ENCODE measurements at places on chromosomes 7 and 10. TPM values are rescaled to one million over a fixed set of nuclear protein-coding genes. Genes with fewer than 3 reads are reported as not detected.

GRCh38 chr10:71094712-71095390 is 117.5 kb upstream of the UNC5B start:
- no peak for DNase-seq

The CRYGN gene
- not detected for total RNA-seq

- no peak for DNase-seq
These were observed 32.9 kb upstream of the SLF2 start for GRCh38 chr10:100879741-100880360.

DNA sequence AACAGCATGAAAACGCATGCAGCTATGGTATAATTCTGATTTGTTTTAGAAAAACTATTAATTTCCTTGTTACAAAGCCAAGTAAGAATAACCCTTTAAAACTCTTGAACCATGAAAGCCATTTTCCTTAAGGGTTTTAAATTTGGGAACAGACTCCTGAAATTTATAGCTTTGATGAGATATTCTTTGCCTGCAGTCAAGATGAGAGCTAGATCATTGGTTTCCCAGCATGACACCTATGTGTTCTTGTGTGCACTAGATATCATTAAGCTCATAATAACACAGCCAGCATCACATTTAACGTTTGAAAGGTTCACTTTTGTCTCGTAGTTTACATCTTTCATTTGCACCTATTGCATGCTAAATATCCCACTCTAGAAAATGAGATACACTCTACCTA is 202.2 kb downstream of the PHF14 start:
- DNase-seq = no peak

The LOXL4 gene
- total RNA-seq = 3.0 TPM

DNA sequence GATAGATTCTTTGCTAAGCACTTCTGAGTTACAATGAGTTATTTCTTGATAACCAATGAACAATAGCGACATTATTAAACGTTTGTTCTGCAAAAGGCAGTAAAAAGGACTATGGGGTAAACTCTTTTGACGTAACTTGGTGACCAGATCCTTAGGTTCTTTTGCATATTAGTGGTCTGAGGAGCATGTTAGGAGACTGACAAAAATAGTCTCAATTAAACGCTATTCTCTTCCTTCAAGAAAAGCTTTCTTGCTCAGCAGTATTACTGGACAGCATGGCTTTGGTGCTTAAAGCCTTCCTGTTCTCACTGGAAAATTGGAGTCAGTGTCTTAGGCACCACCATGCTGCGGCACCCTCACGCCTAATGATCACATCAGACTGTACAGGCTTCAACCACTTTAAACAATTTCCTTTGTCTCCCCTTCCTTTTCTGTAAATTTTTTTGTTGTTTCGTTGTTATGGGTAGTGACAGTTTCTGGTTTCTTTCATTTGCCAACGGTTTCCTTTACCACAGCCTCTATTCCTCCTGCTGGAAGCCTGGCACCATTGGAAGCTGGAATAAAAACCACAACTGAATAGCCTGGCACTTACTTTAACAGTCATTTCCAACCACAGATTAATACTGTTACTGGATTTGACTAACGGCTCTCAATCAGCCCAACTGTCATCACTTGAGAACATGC is 49.2 kb upstream of the FAM133B start:
- no peak for DNase-seq

DNA sequence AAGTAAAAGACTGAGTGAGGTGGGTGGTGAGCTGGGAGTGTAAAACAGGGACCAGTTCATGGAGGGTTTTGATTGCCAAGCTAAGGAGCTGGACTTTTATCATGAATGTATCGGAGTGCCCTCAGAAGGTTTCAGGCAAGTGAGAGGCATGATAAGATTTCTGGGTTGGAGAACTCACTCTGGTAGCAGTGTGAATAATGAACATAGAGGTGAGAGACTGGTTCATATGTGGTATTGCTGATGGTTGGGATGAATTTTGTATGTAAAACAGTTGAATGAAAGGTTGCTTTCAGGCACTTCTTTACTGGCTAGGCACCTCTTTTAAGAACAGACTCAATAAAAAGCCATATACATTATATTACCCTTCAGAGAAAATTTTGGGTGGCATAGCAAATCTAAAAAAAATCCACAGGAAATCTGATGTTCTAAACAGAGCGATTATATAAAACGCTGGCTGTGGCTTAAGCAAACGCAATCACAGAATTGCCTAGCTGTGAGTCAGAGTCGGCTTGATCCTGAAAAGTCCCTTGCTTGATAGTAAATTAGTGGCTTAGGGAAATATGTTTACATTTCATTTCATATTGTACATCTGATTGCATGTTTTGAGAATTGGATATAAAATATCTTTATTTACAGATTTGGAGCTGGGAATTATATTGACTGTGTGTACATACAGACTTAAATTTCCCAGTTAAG is 92.9 kb upstream of the HDAC9 start:
- DNase-seq = no peak

The STMP1 gene
- 17.7 TPM for total RNA-seq

The ITGA8 gene
- 1.3 TPM for total RNA-seq

DNA sequence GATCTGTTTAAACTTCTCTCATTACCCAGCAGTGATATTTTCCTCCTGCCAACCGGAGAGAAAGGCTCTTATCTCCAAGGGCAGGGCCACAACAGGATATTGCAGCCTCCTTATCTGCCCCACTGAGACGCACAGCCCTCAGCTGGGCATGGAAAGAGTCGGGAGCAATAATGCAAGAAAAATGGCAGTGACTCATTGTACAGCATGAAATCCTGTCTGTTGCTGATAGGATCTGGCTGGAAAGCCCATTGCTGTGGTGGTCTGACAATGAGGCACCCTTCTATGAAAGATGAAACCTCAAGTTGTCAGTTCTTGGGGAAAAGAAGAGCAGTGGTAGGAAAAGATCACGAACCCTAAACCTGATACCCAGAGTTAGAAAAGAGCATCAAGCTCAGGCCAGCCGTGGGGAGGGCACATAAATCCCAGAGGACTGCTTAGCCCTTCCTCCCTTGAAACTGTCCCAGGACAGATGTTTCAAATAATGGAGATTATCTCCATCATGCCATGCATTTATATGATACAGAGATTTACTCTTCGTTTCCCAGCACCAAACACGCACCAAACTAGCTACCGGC is 47.0 kb upstream of the FIGNL1 start:
- DNase-seq = no peak

DNA sequence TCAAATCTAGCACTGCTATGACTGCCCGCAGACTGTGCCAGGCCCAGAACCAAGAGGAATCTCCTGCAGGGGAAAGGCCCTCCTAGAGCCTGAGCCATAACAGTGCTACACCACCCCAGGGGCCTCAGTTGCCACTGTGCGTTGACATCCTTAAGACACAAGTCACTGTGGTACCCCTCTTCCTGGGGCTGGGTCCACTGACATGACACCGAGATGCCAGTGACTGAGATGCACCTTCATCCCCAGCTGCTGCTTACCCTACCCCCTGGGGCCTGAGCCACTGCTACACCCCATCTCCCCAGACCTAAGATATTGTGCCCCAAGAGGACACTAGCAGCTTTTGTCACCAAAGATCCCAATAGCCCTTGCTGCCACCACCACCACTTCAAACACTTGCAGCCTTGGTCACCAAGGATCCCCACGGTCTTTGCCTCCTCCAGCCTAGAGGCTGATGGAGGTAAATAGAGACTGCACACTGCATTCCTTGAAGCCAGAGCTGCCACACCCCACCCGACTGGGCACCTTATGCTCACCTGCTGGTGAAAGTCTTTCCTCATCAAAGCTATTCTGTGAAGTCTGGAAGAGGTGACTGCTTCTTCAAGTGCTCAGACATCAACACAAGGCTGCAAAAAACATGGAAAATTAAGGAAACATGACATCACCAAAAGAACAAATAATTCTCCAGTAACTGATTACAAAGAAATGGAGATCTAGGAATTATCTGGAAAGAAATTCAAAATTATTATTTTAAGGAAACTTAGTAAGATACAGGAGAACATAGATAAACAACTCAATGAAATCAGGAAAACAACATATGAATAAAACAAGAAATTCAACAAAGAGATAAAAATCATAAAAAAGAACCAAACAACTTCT is 40.4 kb upstream of the SHH start:
- no peak for DNase-seq

DNA sequence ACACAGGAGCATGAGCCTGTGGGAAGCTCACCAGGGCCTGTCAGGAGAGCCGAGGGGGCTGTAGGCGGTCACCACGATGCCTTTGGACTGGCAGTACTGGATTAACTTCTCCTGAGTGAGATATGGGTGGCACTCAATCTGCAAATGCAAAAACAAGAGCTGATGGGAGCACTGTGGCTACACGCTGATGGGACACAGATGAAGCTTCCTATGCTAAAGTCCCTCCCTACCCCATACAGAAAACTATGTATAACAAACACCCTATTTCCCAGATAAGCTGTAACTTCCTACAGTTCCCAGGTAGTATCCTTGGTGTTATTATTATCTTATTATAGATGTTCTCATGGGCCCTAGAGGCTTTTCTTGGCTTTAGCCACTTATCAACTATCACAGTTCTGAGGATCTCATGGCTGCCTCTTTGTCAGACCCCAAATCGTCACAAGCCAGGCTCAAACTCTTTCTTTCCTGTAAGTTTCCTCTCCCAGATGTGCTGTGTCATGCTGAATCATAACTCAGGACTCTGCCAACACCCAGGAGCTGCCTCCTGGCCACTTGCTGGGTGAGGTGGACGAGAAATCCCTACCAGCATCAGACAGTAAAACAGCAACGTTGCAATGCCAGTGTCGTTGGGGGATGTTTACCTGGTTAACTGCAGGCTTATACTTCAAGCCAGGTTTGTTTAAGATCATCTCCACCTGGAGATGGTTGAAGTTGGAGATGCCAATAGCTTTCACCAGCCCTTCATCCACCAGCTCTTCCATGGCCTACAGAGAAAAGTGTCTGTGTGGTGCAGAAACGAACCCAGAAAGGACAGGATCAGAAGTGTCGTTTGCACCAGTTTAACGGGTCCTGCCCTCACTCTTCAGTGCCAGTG is 10.3 kb downstream of the AKR1B1 start:
- DNase-seq = no peak

DNA sequence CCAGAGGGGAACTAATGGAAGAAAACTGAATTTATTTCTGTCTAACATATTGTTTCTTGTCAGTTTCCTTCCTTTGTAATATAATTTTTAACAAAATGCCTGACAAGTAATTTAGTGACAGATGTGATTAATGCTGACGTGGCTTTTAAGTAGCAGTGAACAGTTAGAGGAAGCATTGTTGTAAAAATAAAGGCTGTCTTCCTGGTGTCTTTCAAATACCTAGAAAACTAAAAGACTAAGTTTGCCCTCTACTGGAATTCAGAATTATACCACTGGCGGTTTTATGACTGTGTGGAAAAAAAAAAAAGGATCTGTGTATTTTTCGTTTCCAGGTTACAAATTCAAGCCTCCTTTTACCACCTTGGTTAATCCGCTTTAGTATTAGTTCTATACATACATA is 217.1 kb upstream of the DPP6 start:
- no peak for DNase-seq

The PDLIM1 gene
- total RNA-seq = 225 TPM

The VTI1A gene
- 17.2 TPM for total RNA-seq

DNA sequence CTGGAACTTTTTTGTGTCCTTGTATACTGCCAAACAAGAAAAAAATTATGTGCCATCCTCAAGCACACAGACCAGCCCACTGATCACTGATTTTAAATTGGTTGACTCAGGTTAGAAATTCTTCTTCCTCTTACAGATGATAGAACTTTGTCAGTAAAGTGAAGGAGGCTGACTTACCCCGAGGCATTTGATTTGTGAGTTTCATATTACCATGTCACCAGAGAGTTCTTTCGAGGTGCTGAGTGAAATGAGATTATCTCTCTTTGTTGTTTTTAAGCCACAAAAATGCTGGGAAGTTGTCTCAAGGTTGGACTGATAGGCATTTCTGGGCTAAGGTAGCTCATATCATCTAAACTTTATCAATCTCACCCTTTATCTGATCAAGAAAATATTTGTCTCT is 78.8 kb upstream of the FAM180A start:
- no peak for DNase-seq

- peak; percentile 52 for DNase-seq
These were observed 1.6 kb downstream of the KLHDC10 start for GRCh38 chr7:130071701-130072622.

DNA sequence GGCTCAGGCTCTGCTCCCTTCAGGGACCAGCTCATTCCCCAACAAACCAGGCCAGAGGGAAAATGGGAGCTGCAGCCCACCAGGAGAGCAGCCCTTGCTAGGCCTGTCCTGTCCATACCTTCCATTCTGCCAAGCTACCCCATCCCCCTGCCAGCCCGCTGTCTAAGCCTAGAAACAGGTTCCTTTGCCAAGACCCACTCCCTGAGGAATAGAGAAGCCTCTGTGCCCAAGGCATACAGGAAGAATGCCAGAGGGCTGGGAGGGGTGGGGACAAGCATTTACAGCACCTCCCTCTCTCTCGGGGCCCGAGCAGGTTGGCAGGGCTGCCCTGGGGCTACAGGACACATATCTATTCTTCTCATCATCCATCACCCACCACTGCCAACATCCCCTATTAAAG is 178.3 kb downstream of the GRID1 start:
- DNase-seq = no peak

GRCh38 chr10:71158251-71158650 is 54.1 kb upstream of the UNC5B start:
- no peak for DNase-seq

GRCh38 chr7:102193806-102194205 is 92.9 kb upstream of the SH2B2 start:
- DNase-seq = no peak

DNA sequence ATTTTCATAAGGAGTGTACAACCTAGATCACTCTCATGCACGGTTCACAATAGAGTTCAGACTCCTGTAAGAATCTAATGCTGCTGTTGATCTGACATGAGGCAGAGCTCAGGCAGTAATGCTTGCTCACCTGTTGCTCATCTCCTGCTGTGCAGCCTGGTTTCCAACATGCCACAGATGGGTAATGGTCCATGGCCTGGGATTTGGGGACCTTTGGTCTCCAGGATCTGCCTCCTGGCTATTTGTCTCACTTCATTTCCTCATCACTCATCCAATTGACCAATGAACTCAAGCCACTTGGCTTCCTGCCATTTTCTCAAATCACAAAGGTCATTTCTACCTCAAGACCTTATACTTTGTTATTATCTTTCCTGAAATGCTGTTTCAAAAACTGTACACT is 786.1 kb downstream of the ANKRD7 start:
- DNase-seq = no peak

DNA sequence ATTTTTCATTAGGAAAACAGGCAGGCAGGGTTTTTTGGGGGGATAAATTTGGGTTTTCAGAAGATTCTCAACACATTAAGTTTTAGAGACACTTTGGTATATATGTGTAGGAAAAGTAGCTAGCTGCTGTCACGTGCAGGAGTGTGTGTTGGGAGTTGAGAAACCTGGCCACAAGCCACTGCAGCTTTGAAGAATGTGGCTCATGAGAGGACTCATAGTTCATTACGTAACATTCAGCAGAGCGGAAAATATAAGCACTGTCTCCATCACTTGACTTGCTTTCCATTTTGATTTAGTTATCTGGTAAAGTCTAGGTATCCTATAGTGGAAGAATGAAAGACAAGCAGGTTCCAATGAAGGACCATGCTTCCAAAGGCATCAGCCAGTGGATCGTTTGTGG is 31.2 kb downstream of the SMNDC1 start:
- peak; percentile 76 for DNase-seq

The HDAC9 gene
- 30.0 TPM for total RNA-seq

- DNase-seq = no peak
These were observed 424.0 kb downstream of the EXOC4 start for GRCh38 chr7:133676805-133677370.

All from heart left ventricle (tissue), 16 donors.